ENCODE measurements at places on chromosomes 2 and 18.

DNA sequence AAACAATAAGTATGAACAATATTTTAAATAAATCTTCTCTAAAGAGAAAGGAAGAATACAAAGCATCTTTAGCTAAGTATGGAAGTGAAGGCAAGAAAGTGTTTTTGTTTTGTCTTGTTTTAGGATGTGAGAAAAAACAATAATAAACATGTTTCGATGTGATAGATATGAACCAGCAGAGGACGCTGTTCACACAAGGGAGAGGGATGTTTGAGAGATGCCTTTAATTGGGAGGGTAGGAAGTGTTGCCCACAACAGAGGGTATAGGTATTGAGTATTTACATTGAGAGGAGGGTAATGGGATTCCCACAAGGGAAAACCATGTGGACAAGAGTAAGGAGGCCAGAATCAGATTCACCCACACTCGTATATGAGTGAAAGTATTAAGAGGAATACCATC, 55.1 kb downstream of the CDH19 start:
- DNase-seq = no peak

- no peak for DNase-seq
Observed at GRCh38 chr2:160934991-160935390, 225.2 kb upstream of the TANK start.

GRCh38 chr2:190468814-190469569, 60.8 kb downstream of the MFSD6 start:
- DNase-seq = no peak

- DNase-seq = no peak
Observed at GRCh38 chr18:24989760-24990593, 362.0 kb downstream of the ZNF521 start.

DNA sequence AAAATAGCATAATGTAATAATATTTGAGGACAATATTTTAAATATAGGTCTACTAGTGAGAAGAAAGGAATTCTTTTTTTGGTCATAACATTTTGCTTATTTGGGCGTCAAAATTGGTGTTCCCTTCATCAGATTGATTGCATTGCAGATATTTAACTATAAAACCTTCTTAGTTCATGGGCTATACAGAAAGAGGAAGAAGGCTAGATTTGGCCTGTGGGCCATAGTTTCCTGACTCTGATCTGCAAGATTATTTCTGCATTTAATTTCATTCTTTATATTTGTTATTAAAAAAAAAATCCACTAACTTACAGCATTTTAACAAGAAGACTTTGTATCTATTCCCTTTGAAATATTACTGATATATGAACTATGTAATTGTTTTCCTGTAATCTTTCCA, 31.9 kb downstream of the PIKFYVE start:
- DNase-seq = no peak

- no peak for DNase-seq
Observed at GRCh38 chr2:95381212-95382191, 21.0 kb upstream of the FAHD2A start.

GRCh38 chr18:11118051-11118766, 31.2 kb downstream of the PIEZO2 start:
- DNase-seq = no peak

- no peak for DNase-seq
Observed at GRCh38 chr2:240149943-240150784, 9.7 kb upstream of the OTOS start.

DNA sequence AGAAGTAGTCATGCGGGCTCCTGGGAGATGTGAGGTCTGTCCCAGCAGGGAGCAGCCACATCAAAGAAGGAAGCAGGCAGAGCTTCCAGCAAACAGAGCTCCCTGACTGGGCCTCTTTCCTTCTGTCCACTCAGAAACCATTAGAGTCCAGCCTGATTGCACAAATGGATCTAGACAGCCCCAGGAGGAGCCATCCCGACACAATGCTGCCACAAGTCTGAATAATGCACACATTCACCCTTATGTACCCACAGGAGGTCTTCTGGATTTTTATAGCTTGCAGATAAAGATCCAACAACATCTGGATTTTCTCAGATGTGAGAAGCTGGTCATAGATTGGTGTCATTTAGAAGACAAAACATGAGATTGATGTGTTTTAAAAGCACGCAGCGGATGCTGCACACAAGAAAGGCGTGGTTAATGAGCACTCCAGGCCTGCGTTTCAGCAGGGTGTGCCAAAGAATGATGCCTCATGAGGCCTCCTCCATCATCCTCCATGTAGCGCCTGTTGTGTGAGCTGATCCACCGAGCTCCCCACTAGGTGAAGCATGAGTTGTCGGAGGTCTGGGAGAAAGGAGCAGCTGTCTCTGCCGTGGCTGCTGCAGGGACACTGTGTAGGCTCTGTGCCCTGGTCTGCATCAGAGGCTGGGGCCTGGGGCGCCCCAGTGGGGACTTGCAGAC, 60.6 kb downstream of the MTCL1 start:
- no peak for DNase-seq

GRCh38 chr2:219698748-219699439, 71.5 kb downstream of the SLC4A3 start:
- no peak for DNase-seq

- no peak for DNase-seq
Observed at GRCh38 chr2:127423880-127424279, 5.7 kb downstream of the PROC start.

GRCh38 chr18:40956213-40956612, 998.8 kb upstream of the PIK3C3 start:
- no peak for DNase-seq

GRCh38 chr2:66434679-66435548, at the start of gene MEIS1:
Gene MEIS1, plus strand, starts transcription at chr2:66435125. Its CDS starts 732 bp downstream, at chr2:66435857.
- DNase-seq = peak; percentile 23

DNA sequence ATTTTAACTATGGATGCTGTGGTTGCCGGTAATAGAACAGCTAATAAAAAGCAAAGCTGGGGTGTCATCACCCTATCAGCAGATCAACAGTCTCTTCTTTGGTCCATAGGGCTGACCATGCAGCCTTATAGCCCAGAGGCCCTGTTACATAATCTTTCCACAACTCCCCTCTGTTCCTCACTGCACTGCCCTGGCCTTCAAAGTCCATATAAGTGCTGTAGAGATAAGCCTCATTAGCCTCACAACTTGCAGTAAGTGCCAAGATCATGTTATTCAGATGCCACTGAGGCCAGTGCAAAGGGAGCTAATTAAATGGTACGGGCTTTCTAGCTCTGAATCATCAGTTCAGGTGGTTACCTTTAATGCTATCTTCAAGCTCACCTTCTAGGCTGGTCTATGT, 89.7 kb upstream of the CXCR4 start:
- no peak for DNase-seq

DNA sequence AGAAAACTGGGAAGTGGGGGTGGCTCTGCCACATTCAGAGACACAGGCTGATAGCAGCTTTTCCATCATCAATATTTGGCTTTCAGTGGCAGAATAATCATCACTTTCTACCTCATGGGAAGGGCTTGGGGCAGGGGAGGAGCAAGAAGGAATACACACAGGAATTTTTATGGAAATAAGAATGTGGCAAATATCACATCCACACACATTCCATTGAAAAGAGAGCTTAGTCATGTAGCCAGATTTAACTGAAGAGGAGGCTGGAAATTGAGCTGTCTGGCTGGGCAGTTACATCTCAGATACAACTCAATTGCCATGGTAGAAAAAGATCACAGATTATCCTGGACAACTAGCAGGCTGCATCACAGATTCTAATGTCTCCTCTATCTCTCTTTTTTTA, 1474.0 kb upstream of the ACVR2A start:
- DNase-seq = no peak

DNA sequence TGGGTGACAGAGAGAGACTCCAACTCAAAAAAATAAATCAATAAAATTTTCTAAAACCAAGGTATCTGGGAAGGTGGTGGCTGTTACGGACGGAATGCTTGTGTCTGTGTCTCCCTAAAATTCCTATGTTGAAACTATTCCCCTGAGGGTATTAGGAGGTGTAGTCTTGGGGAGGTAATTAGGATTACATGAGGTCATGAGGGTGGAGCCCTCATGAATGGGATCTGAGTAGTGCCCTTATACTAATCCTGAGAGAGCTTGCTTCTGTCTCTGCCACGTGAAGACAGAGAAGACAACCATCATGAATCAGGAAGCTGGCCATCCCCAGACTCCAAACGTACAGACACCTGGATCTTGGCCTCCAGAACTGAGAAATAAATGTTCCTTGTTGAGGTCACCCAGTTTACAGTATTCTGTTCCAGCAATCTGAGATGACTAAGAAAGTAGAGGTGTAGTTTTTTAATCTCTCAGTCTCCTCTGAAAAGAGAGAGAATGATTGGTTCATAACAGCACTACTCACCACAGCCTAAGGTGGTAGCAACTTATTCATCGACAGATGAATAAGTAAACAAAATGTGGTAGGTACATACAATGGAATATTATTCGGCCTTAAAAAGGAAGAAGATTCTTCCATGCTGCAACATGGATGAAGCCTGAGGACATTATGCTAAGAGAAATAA, 38.4 kb downstream of the TGFBRAP1 start:
- no peak for DNase-seq

- DNase-seq = no peak
Observed at GRCh38 chr2:148546270-148546669, 98.3 kb upstream of the EPC2 start.

GRCh38 chr2:85523062-85523902, 15.7 kb upstream of the MAT2A start:
- DNase-seq = no peak

DNA sequence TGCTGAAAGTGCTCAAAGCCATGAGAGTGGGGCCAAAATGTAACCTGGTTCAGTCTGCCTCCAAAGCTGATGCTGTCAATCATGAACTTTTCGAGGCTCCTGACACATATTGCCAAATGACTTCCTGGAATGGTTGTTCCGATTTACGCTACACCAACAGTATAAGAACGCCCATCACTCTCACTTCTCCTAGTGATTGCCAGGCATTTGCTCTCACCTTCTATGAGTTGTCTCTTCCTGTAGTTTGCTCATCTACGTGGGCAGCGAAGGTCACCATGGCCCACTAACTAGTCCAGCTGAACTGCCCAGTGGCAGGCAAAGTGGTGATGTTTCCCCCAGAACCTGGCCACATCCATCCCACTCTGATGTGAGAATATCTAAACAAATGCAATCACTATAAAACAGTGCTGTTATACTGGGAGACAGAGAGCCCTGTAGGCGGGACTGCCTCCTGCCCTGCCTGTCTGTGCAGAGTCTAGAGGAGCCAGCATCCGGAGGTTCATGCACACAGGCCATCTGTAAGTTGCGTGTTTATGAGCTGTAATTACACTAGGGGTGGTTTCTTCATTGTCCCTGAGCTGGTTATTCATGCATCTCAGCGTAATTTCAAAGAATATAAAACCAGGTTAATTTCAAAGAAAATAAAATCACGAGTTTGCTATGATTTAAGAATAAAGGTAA, 8.8 kb upstream of the CABLES1 start:
- DNase-seq = no peak

DNA sequence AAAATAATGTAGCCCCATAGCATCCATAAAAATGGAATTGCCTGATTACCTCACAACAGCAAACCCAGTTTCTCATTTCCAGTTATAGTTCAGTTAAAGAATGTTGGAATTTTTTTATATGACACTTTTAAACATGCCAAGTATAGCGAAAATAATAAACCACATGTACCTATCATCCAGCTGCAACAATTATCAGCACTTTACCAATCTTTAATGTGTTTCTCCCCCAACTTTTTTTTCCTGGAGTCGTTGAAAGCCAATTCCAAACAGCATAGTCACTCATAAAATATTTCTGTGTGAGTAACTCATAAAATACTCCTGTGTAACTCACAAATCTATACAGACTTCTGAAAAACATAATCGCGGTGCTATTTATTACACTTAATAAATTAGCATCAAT, 38.1 kb downstream of the SMAD4 start:
- DNase-seq = no peak

DNA sequence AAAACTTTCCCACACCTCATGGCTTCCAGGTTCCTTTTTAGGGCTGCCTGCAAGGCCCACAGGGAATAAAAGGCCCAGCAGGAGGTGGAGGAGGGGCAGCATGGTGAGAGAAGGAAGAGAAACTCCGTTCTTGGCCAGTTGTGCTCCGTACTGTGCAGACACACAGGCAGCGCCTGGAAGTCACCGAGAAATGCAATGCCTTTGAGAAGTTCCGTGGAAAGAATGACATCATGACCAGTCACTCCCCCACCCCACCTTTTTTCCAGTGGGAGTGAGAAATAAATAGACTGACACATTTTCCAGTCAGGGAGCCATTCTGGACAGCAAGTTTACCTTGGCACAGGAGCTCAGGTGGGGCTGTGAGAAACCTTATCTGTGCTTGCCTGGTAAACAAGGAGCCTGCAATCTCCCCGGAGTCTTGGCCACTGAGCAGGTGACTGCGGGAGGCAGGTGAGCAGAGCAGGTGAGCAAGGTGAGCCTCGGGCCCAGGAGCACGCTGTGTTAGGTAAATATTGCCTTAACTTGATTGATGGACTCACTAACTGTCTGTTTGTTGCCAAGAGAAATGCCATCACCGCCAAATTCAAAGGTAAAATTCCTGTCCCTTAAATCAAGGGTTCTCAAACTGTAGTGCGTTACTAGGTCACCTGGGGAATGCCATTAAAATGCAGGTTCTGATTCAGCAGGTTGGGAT, 13.5 kb upstream of the LBH start:
- no peak for DNase-seq

DNA sequence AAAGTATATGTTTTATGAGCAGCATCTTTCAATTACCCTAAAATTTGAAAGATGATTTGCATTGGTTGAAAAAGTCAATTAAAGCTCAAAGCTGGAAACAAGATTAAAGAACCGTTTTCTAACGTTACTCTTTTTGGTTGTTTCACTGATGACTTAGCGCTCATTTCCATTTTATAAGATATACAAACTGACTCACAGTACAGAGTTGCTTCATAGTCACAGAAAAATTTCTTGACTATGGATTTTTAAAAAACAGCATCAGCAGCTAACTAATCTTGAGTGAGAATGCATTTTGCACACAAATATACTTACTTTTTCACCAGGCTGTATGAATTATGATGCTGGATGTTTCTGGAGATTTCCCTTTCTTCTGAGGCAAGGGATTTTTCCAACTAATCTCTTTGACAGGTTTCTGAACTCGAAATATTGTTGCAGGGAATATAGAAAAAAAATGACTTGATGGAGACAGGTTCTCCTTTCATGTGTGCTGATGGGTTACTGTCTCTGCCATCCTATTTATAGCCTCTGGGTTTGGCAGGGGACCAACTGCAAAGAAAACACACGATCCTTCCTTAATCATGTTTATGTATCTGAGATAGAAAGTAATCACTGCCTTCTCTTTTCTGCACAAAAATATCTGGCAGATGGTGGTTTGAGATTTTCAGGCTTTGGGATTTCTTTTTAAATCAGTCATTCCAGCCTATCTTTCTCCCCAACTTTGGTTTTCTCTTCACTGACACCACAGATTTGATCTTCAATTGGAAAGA, 129.4 kb upstream of the DAPL1 start:
- DNase-seq = no peak
